Fibroblast of lung (primary cell): ENCODE measurements at places on chromosomes 3 and 15. TPM values are rescaled to one million over a fixed set of nuclear protein-coding genes. Genes with fewer than 3 reads are reported as not detected.
A peak's percentile ranks its signal among the peaks of the same experiment; 100 is the strongest.

DNA sequence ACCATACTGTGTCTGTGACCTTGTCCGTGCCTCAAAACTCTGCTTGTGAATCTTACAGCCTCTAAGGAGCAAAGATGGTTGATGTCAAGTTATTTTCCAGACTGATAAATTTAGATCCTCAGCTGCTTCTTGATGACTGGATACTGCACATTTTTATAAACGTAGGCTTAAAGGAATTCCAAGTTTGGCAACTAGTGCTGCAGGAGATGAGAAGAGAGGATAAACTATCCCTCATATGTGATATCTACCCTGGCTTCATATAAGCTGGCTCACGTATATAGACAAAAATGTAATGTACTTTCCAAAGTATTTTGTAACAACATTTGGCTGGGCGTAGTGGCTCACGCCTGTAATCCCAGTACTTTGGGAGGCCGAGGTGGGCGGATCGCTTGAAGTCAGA lies 89.6 kb downstream of the GMPS start:
- no peaks in the 10 kb centered on the region for H3K4me1 ChIP-seq
- no peak overlapping the region for H3K4me3 ChIP-seq
- peak overlapping the region; percentile 10 for H3K27ac ChIP-seq
- DNase-seq: peak; percentile 18
- H3K27me3 ChIP-seq: no peaks in the 10 kb centered on the region

DNA sequence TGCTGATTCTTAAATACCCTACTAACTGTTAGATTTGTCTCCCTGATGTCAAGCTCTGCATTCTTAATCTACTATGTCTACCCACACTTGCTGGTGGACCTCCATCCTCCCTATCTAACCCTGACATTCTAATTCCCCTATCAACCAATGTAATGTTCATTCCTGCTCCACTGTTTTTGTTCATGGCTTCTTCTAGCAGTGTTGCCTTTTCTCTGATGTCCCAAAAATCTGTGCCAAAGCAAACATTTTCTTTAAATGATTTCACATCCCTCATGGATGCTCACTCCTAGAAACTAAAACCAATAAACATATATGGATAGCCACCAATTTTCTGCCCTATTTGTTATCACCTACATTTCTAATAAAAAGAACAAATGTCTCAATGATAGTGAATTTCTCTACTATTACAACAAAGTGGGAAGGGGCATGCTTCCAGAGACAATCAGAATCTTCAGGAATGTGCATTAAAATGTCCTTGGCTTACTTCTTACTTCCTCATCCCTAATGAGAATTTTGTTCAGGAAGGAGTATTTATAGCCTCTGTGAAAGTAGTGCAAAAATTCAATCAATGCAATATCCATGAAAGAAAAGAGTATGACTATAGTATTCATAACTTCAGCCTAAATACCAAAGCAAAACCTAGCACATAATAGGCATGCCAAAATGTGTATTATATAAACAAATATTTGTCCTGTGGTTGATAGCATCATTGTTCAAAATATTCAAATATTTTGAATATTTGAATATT lies 273.3 kb downstream of the ZNF385D start:
- no peak overlapping the region for H3K4me3 ChIP-seq
- no peaks in the 10 kb centered on the region for H3K4me1 ChIP-seq
- no peaks in the 10 kb centered on the region for H3K36me3 ChIP-seq

DNA sequence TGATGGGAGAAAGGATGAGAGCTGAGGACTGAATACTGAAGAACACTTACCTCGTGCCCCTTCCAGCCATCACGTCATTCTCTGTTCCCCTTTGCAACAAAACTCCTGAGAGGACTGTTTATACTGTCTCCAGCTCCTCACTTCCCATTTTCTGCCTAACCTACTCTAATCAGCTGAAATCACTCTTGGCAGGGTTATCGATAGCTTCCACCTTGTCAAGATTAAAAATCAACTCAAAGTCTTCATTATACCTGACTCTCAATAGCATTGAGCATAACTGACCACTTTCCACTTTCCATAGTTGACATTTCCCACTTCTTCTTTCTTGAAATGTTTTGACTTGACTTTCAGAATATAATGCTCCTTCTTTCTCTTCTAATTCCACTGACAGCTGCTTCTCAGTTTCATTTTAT lies 4.3 kb downstream of the BTBD1 start:
- H3K4me1 ChIP-seq: peaks cover 3% of the 10 kb centered on the region
- no peaks in the 10 kb centered on the region for H3K27me3 ChIP-seq
- H3K4me3 ChIP-seq: no peak overlapping the region
- H3K36me3 ChIP-seq: peaks cover 1% of the 10 kb centered on the region
- no peak overlapping the region for H3K27ac ChIP-seq

DNA sequence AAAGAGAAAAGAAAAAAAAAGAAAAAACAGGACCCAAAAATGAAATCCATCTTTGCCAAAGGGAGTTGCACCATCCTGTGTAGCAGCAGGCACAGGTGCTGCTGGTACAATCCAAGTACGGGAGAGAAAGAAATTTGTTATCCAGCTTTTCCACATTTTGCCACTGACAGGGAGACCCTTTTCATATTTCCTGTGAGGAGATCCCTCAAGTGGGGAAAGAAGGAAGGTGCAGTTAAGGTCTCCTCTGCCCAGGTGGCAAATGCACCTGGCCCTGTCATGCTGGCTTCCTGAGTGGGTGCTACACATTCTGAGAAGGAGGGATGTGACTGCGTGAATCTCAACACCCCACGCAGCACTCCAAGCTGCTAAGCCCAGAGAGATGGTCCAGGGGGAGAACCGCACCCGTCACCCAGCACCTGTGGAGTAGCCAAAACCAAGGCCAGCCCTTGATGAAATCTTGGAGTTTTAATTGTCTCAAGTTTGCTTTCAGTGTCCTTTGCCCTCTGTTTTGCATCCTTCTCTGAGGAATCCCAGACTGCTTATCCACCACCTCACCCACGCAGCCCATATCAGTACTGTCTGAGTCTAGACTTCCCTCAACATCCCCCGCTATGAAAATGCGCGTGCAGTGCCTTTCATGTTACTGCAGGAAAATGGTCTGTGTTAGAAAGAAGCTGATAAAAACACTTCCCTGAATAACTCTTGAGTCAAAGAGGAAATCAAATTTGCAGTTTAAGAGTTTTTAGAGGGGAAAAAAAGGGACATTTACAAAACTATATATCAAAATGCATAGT lies 141.9 kb upstream of the THBS1 start:
- H3K27me3 ChIP-seq: no peaks in the 10 kb centered on the region
- H3K27ac ChIP-seq: no peak overlapping the region
- no peaks in the 10 kb centered on the region for H3K36me3 ChIP-seq

- H3K4me3 ChIP-seq: no peak overlapping the region
- peaks cover 18% of the 10 kb centered on the region for H3K4me1 ChIP-seq
- no peaks in the 10 kb centered on the region for H3K36me3 ChIP-seq
Measured at GRCh38 chr3:132592216-132592615, 4.9 kb upstream of the ACKR4 start.

DNA sequence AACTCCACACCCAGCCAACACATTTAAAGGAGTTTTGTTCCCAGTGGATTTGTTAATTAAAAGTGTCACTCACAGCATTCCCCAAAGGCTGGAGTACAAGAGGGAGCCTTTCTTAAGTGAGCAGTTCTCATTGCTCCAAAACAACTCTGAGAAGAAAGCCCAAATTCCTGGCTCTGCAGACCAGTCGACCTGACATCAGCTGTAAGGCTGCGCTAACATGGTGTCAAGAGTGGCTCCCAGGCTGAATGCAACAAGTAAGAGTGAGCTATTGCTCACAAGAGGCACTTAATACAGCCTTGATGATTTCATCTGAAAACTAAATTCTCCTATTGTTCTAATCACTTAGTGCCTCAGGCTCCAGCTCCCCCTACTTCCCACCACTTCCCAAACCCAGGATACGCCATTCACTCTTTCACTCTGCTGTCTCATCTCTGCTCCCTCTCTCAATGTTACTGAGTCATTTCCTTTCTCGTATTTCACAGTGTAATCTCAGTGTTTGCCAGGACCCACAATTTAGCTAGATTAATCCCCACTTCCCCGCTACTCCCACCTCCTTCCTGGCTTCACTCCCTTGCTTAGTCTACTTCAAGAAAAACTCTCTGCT lies 81.8 kb downstream of the WWTR1 start:
- peak; percentile 97 for DNase-seq
- H3K36me3 ChIP-seq: no peaks in the 10 kb centered on the region
- H3K27ac ChIP-seq: peak overlapping the region; percentile 100
- peaks cover 63% of the 10 kb centered on the region for H3K4me1 ChIP-seq

- H3K4me3 ChIP-seq: no peak overlapping the region
- H3K36me3 ChIP-seq: no peaks in the 10 kb centered on the region
- no peaks in the 10 kb centered on the region for H3K27me3 ChIP-seq
- no peak overlapping the region for H3K27ac ChIP-seq
- no peak for DNase-seq
Measured at GRCh38 chr3:17771177-17772017, 29.0 kb upstream of the TBC1D5 start.

DNA sequence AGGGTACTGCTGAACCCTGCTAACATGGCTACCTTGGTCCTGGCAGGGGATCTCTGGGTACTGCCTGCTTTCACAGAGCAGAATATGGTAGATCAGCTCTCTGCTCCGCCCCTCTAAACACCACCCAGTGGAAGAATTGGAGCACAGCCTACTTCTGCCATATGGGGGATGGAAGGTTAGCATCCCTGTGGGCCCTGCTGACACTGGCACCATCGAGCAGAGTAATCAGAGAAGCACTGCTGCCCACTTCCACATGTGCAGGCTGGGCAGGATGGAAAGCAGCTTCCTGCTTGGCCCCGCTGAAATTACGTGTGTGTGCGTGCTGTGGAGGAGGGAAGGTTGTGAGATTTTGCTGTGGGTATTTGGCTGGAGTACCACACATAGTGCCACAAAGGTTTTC lies 24.8 kb downstream of the CCR1 start:
- H3K4me3 ChIP-seq: no peak overlapping the region
- peaks cover 2% of the 10 kb centered on the region for H3K4me1 ChIP-seq
- no peaks in the 10 kb centered on the region for H3K27me3 ChIP-seq
- H3K36me3 ChIP-seq: no peaks in the 10 kb centered on the region

DNA sequence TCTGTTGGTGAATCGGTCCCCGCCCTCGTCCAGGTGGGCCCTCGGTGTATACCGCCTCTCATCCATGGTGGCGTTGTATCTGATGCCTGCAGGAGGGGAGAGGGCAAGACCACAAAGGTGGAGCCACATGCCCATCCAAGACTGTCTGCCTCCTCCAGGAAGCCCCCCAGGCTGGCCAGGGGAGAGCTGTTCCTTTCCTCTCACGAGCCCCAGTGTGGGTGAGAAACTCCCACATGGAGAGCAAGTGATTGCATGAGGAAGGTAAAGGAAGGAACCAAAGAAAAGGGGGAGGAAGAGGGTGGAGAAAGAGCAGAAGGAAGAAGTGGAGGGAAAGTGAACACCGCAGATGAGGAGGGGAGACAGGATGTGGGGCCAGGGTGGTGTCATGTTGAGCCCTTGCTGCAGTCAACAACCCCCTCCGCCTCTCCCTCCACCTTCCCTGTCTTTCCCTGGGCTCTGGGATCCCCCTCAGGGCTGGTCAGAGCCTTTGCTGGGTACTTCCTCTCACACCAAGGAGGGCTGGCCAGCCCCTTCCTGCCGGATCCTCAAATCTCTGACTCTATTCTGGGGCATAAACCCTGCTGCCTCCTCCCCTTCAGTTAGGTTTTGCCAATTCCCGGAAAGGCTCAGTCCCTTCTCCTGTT lies 49.3 kb downstream of the FEM1B start:
- H3K36me3 ChIP-seq: no peaks in the 10 kb centered on the region
- no peak overlapping the region for H3K27ac ChIP-seq
- no peak overlapping the region for H3K4me3 ChIP-seq
- no peaks in the 10 kb centered on the region for H3K4me1 ChIP-seq
- DNase-seq: no peak

DNA sequence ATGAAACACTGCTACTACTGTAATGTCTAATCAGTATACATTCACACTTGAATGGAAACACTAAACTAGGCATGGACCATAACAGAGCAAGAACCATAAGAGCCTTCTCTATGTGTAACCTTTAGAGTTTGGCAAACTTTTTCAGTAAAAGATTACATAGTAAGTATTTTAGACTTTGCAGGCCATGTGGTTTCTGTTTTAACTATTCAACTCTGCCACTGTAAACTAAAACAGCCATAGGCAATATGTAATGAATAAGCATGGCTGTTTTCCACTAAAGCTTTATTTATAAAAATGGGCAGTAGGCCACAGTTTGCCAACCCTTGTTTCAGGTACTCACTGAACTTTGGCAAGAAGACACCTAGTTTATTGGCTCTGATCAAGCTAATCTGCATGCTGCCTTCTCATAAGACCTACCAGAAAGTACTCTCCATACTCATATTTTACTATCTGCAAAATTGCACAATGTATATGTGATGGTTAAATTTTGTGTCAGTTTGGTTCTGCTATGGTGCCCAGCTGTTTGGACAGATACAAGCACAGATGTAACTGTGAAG lies 46.0 kb downstream of the UACA start:
- DNase-seq: peak; percentile 42
- no peaks in the 10 kb centered on the region for H3K27me3 ChIP-seq
- H3K4me3 ChIP-seq: no peak overlapping the region
- peaks cover 2% of the 10 kb centered on the region for H3K36me3 ChIP-seq
- H3K27ac ChIP-seq: no peak overlapping the region

DNA sequence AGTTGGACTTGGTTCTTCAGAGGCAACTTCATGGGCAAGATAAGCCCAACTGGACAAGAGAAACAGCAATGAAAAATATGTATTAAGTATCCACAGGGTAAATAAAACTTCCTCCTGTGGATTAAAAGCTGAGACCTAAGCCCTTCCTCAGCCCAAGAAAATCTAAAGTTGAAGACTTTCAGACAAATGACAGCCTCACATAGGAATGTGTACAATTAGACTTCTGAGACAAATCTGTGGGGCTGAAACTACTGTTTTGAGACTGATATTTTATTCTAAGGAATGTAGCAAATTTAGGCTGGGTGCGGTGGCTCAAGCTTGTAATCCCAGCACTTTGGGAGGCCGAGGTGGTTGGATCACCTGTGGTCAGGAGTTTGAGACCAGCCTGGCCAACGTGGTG lies 74.2 kb upstream of the IL12A start:
- peak; percentile 50 for DNase-seq
- H3K36me3 ChIP-seq: no peaks in the 10 kb centered on the region
- H3K27ac ChIP-seq: no peak overlapping the region
- H3K4me3 ChIP-seq: no peak overlapping the region
- H3K4me1 ChIP-seq: peaks cover 6% of the 10 kb centered on the region
- no peaks in the 10 kb centered on the region for H3K27me3 ChIP-seq

GRCh38 chr3:177051411-177051810 lies 145.9 kb downstream of the TBL1XR1 start:
- no peak overlapping the region for H3K4me3 ChIP-seq
- no peak for DNase-seq
- H3K4me1 ChIP-seq: no peaks in the 10 kb centered on the region
- no peaks in the 10 kb centered on the region for H3K27me3 ChIP-seq
- no peak overlapping the region for H3K27ac ChIP-seq

- H3K4me3 ChIP-seq: no peak overlapping the region
- H3K4me1 ChIP-seq: no peaks in the 10 kb centered on the region
- H3K36me3 ChIP-seq: no peaks in the 10 kb centered on the region
- no peaks in the 10 kb centered on the region for H3K27me3 ChIP-seq
- peak; percentile 57 for DNase-seq
- no peak overlapping the region for H3K27ac ChIP-seq
Measured at GRCh38 chr3:28853830-28854229, 427.0 kb upstream of the RBMS3 start.

- H3K27ac ChIP-seq: no peak overlapping the region
- no peaks in the 10 kb centered on the region for H3K27me3 ChIP-seq
- DNase-seq: peak; percentile 48
Measured at GRCh38 chr3:138850151-138850550, 15.4 kb upstream of the PIK3CB start.

Gene HES1
- total RNA-seq: 0.17 and 0.51 TPM in 2 replicates

Gene DUOX1
- total RNA-seq: not detected in 2 replicates

Gene PIGZ
- total RNA-seq: 0.51 and 0.66 TPM in 2 replicates

Gene LRRK1
- total RNA-seq: 8.7 and 12.2 TPM in 2 replicates

Gene INO80
- 22.3 and 34.0 TPM in 2 replicates for total RNA-seq
